ENCODE measurements at places on chromosomes 2 and 18.

DNA sequence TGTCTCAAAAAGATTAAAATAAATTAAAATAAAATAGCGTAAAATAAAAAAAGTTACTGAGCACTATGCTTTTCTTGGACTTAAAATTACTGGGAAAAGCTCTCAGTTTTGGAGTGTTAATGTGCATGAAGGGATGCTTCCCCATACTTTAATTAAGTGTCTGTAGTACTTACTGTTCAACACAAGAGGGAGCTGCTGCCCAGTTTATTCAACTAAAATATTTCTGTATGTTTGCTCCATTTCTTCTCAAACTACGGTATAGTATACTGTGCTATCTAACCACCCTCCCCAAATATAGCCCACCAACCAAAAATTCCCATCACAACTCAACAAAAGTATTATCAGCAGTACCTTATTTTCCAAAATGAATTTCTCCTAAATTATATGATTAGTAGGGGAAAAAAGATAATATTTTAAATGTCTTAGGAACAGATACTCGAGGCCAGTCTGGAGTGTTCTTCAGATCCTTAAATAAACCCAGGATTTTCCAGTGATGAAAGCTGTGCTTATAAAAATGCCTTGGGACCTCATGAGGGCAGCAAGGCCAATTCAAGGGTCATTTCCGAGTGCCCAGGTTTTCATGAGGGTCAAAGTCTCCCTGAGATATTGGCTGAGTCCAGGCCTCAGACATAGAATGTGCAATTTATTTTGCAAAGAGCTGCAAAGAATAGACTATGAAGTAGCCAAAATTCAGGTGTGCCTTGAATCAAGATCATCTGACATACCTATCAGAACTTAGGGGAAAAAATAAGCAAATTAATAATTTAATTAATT, 64.1 kb downstream of the CHRNA1 start:
- no peak for DNase-seq

DNA sequence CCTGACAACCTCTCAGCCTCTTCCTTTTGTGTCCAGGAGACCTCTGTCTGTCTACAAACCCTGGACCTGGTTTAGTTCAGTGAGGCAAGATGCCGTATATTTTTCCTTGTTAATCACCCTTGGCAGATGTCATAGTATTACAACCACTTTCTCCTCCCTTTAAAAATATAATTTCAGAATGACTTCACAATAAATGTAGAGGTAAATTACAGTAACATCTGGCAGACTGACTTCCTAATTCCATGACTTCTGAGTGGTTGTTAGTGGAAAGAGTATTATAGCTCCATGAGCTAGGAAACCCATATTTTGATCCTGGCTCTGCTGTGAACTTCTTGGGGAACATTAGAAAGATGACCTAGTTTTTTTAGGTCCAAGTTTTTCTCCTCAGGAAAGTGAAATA, 39.5 kb downstream of the SPATS2L start:
- DNase-seq, result no peak

GRCh38 chr2:102442967-102443828, 20.2 kb downstream of the IL18RAP start:
- DNase-seq, result no peak

DNA sequence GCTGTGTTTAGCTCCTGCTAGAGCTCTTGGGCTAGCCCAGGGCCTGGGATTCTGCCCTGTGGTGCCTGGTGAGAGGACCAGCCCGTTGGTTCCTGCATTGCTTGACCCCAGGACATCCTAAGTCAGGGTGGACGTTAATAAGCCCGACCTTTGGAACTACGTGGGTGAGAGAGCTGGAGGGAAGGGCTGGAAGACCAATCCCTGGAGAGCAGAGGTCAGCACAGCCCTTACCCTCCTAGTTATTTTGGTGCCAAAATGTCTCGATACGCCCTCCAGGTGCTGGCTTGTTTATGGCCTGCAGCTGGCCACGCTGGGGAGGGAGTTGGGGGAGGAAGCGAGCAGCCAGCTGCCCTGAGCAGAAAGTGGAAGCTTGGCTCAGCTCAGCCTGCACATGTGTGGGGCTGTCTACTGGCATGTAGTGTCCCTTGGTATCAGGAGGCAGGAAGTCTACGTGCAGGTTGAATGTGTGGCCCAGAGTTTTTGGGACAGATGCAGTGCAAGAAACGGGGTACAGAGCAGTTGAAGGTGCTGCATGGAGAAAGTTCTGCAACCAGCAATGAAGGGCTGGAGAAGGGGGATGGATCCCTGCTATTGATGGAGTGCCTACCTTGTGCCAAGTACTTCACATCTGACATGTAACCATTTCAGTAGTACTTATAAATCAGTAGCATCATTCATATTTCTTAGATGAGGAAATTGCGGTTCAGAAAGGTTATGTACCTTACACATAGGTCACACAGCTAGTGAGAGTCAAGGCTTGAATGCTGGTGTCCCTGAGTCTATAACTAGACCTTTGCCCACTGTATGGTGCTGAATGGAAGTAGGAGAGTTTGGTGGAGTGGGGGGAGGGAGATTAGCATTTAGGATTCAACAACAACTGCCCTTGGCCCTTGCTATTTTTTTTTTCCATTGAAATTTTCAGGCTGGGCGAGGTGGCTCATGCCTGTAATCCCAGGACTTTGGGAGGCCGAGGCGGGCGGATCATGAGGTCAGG, 5.0 kb upstream of the DGKD start:
- peak; percentile 58 for DNase-seq

GRCh38 chr2:15684161-15685039, 92.7 kb downstream of the DDX1 start:
- DNase-seq, result no peak

DNA sequence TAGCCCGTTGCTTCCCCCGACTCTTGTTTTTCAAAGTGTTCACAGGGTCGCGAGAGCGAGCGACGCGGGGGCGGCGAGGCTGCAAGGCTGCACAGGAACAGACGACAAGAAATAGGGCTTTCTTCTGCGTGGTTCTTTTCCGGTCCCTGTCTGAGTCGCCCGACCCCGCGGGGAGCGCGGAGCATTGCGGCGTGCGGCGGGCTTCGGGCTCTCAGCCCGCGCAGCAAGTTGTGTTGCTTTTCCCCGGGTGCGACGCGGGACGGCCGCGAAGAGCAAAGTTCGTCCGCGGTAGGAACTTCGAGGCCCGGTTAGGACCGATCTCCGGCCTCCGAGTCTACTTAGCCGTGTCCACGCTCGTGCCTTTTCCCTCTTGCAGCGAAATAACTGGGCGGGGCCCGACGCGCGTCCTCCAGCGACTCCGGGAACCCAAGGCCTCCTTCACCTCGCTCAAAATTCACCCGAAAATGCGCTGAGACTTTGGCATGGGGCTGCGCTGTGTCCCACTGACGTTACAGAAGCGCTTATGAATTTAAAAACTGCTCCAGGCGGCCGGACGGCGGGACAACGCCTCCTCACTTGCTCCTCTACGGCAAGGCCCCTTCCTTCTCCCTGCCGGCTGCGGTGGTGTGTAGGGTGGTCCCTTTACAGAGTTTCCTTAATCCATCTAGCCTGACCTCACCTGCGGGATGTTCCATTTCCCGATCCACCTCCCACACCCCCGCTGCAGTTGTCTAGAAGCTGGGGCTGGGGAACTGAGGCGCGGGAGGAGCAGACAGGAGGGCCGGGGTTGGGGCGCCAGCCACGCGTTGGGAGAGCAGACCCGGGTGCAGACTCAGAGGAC, 1.5 kb upstream of the BCL2L11 start:
- no peak for DNase-seq

- peak; percentile 51 for DNase-seq
Observed at GRCh38 chr2:104504331-104505073, 349.4 kb upstream of the POU3F3 start.

Data from NCI-H1105 (cell line).